ENCODE measurements at places on chromosomes 1 and 21.

DNA sequence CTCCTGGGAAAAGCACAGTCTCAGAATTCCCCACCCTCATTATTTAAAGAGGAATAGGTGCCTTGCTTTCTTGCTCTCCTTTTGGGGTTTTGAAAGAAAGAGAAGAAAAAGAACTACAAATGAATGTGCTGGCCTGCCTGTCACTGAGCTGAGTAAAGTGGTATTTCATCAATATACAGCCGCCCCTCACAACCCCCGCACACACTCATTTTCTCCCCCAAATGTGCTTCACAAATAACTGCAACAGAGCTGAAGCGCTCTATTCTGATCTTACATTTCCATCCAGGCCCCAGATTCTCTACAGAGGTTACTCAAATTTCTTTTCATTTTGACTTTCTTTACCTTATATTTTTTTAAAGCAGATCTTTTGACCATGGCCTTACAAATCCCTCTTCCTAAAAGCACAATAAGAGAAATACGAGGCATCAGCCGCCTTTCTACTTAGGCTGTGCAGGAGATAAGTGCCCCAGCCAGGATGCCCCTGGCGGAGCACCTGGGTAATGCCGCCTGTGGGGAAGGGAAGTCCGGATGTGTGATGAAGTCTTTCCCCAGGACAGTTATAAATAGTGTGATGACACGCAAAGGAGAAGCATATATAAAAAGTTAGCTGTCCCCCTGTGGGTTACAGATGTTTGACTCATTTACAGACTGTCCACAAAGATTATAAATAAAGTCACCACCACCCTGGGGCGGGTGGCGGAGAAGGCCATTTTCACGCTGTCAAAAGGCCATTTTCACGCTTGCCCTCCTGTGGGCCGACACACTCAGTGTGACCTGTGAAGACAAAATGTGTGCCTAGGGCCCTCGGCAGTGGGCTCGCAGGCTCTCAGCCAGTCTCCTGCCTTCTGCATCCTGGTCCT lies 6.5 kb downstream of the KCNN3 start:
- DNase-seq, result peak; percentile 61

DNA sequence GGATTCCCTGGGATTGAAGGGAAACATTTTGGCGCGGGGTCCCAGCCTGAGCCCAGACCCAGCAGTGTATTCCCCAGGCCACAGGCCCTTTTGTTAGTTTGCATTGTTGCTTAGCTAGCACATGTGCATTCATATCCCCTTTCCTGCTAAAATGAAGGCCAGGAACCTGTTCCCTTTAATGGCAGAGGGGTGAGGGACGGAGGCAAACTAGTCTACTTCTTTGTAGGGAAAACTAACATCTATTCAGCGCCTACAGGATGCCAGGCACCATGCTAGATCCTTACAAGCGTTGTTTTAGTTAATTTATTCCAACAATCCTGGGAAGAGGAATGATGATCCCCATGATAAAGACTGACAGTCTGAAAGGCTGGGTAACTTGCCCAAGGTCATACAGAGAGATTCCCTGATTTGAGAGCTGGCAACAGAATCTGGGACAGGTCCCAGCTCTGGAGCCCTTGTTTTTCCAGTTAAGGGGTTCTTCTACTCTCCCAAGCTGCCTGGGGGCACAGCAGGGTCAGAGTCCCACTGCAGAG lies 595 bp upstream of the E2F2 start:
- DNase-seq, result no peak

DNA sequence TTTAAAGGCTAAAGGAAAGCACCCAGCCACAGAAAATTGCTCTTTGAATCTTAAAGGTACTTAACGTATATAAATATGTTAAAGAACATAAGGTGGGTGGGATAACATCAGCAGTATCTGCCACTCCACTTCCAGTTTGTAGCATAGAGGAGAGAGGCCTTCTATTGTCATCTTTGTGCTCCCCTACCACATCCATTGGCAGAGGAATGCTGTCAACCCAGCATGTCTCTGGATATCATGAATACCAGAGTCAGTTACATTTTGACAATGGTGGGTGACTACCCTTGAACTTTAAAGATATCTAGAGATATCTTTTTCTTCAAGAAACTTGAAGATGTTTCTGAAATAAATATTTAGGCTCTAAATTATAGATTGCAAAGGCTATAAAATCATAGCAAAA lies 283.2 kb upstream of the LRRC7 start:
- no peak for DNase-seq

GRCh38 chr1:12621346-12622335 lies 3.6 kb upstream of the DHRS3 start:
- DNase-seq, result no peak

- no peak for DNase-seq
Observed at GRCh38 chr1:206049293-206049692, 3.7 kb upstream of the RHEX start.

- peak; percentile 22 for DNase-seq
Observed at GRCh38 chr1:91523482-91523881, 22.8 kb downstream of the CDC7 start.

DNA sequence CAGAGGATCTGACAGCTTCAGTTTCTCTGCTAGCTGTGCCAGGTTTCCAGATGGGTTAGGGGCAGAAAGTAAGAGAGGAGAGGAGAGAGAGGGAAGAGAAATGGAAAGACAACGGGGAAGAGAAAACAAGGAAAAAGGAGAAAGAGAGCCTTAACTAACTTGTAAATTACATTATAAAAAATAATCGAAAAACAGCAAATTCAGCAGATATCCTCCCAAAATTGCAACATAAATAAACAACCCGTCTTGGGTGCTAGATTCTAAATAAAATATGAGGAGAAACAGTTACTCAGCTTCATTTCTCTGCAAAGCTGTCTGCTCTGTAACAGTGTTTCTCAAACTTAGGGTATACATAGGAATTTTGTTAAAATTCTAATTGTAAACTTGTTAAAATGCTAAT lies 29.2 kb downstream of the SEC16B start:
- no peak for DNase-seq

GRCh38 chr1:152972196-152972886 lies 1.9 kb downstream of the SPRR4 start:
- no peak for DNase-seq

DNA sequence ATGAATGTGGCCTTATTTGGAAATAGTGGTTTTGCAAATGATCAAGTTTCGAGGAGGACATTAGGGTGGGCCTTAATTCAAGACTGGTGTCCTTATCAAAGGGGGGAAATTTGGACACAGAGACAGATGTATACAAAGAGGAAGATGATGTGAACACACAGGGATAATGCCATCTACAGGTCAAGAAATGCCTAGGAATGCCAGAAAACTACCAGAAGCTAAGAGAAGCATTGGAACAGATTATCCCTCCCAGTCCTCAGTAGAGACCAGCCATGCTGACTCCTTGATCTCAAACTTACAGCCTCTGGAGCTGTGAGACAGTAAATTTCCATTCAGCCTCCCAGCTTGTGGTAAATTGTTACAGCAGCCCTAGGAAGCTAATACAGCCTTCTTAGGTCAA lies 151.4 kb downstream of the PTGER3 start:
- DNase-seq, result peak; percentile 36

DNA sequence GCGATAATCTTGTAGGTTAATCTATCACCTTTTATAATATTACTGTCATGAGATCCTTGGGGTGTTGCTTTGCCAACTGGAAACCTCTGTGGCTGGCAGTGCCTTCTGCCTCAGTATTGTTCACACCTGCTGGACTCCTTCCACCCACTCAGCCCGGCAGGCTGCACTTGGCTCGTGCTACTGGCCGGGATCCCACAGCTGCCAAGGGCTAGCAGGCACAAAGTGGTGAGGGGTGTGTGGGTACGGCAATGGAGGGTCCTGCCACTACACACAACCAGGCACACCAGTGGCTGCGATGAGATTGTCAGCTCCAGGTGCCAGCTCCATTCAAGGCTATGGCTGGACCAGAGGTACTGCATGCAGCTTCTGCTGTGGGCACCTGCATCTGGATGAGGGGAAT lies 191.2 kb upstream of the LYPLAL1 start:
- no peak for DNase-seq

DNA sequence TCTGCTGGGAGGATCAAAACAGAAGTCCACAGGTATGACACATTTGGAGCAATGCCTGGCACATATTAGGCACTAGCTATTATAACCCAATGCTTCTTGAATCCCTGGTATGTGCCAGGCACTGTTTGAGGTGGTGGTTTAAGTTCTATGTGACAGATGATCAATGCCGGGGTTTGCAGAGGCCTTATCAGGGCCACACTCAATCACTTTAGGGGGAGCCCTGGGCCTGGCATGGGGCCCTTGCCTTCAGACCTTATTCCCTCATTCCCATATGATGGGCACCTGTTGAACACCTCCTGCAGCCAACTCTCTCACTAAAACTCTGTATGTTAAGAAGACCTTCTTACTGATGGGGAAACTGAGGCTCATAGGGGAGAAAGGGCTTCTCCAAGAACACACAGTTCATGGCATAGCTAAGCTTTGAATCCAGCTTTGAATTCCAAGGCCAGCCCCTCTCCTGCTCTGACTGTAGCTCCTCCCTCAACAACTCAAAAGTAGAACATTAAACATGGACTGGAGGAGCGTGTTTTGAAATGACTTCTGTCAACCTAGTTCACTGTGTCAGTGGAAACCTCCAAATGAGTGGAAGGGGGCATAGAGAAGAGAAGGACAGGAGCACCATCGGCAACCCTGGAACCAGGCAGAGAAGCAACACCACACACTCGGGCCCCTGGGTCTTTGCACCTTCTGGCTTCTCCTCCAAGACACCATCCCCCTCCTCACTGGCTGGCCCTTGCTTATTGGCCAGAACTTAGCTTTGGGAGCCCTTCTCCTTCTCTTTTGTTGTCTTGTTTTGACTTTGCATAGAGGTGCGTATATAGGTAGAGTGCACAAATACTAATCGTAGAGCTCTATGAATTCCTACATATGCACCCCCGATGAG lies 6.6 kb upstream of the IFFO2 start:
- DNase-seq, result no peak

DNA sequence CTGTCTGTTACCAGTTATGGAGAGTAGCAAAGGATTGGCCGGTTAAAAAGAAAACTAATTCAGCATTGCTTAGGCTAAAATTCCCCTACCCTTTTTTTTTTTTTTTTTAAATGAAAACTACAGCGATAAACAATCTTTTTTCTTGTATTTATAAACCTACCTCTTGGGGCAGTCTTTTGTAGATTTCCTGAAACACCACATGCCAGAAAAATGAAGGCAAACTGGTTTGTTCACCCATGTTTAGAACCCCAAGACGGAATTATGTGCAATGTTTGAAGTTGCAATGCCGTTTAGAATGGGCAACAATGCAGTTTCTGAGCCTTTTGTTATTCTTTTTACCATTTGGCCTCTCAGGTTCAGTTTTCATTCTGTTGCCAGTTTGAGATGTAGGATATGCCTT lies 59.1 kb downstream of the PRDM2 start:
- no peak for DNase-seq

- DNase-seq, result no peak
Observed at GRCh38 chr1:23425193-23425494, 596 bp upstream of the TCEA3 start.

- no peak for DNase-seq
Observed at GRCh38 chr1:68448365-68448764, 1.4 kb downstream of the RPE65 start.

DNA sequence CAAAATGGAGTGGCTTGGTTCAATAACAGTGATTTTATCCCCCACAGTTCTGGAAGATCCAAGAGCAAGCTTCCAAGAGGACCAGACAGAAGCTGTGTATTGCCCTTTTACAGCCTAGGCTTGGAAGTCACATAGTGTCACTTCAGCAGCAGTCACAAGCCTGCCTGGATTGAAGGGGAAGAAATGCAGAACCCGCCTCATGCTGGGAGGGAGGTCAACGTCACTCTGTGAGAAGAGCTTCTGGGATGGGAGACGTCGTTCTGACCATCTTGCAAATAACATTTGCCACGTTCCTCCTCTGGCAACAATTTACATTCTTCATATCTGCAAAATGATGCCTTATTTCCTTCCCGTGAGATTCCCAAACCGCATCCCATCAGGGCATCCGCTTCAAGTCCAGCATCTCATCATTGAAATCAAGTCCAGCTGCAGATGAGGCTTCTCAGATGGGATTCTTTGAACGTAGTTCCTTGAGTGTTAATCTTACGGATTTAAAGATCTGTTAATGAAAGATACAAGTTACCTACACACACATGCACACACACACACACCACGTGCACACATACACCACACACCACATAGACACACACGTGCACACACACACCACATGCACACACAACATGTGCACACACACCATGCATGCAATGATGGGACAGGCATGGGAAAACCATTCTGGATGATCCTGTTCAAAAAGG lies 23.9 kb upstream of the KIF1B start:
- peak; percentile 59 for DNase-seq

- DNase-seq, result no peak
Observed at GRCh38 chr21:25791319-25791718, 56.5 kb downstream of the GABPA start.

DNA sequence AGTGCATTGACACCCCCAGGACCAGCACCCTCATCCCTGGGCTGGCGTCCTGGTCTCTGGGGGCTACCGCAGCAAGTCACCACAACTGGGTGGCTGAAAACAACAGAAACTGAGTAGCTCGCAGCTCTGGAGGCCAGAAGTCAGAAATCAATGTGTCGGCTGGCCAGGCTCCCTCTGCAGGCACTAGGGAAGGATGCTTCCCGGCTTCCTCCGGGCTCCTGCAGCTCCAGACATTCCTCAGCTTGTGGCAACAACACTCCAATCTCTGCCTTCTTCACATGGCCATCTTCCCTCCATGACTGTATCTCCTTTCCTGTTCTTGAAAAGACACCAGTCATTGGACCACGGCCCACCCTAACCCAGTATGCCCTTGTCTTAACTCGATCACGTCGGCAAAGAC lies 224.2 kb downstream of the NPHP4 start:
- DNase-seq, result no peak

All from GM23248 (cell line).